ENCODE measurements at places on chromosomes 6 and 20.

DNA sequence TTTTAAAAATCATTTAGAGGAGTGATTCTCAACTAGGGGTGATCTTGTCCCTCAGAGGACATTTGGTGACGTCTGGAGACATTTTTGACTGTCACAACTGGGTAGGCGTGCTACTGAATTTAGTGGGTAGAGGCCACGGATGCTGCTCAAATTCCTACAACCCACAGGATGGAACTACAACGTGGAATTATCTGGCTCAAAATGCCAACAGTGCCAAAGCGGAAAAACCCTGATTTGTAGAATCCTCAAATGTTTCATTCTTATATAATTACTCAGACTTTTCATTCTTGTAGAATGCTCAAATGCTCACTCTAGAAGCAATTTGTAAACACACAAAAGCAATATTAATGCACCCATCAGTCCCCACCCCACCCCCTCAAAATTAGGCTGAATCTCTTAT is 229.8 kb downstream of the ZMYND8 start:
- DNase-seq: no peak

DNA sequence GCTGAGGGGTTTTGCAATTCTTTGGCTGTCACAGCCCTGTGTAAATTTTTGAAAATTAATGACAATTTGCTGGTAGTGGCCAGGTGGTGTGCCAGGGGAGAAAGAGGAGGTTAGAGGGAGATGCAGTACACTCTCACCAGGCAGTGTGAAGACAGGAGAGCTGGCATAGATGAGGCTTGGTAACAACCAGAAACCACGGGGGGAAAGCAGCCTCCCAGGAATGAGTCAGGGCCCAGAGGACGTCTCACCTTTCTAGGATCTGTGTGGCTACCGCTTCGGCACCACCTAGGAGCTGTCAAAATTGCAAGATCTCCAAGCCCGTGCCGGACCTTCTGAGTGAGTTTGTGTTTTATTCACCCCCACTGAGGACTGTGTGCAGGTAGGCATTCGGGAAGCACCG is 171.4 kb downstream of the PACRG start:
- DNase-seq: no peak

GRCh38 chr6:22521035-22521434 is 48.3 kb upstream of the HDGFL1 start:
- no peak for DNase-seq

GRCh38 chr6:70130865-70131264 is 172.0 kb downstream of the COL9A1 start:
- no peak for DNase-seq

DNA sequence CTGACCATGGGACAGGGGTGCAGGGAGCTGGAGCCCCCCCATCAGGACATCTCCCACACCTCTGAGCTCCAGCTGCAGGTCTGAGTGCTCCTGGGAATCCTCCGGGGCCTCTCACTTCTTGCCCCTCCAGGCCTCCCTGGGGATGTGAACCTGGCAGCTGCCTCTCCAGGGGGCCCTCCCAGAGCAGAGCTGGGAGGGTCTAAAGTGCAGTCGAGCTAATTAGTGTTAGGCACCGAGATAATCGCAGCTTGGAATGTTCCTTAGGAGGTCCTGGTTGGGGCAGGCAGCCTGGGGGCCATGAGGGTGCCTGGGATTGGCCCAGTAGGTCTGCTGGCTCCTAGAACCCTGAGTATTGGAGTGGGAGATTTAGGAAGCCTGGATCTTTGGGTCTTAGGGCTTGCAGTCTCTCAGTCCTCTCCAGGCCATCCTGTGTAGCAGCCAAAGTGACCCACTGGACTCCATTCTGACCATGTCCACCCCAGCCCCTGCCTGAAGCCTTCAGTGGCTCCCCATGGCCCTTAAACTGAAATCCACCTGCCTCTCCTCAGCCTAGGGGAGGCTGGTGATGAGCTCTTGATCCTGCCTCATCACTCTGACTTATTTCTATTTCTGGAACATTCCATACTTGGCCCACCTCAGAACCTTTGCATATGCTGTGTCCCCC is 26.0 kb downstream of the CEBPB start:
- DNase-seq: no peak

DNA sequence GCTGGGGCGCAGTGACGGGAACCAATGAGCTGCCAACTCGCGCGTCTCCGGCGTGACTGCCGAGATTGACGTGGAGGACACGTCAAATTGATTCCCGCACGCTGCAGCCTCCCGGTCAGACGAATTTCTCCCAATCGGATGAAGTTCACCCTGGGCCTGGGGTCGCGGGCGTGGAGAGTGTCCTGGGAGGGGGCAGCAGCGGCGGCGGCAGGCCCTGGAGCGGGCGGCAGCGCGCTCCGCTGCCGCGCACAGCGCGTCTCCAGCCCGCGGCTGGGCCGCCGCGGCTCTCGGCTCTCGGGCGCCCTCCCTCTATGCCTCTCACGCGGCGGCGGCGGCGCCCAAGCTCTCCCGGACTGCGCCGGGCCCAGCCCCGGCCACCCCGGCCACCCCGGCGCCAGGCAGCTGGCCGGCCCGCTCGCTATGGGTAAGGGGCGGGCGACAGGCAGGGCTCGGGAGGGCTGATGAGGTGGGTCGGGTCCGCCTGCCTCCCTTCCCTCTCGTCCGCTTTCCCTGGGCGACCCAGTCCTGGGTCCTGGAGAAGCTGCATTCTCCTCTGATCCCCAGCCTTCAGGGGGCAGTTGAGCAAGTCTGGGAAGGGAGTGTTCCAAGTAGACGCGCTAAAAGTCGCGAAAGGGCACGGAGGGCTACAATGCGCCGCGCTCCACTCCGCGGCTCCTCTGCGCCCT is at the start of gene PAX1:
PAX1 (plus strand) TSS at position 90 of the 686 bp plus-strand sequence; CDS start at position 139, 49 bp downstream.
- DNase-seq: no peak

- DNase-seq: no peak
Observed at GRCh38 chr6:32194825-32195651, 2.6 kb upstream of the GPSM3 start.

DNA sequence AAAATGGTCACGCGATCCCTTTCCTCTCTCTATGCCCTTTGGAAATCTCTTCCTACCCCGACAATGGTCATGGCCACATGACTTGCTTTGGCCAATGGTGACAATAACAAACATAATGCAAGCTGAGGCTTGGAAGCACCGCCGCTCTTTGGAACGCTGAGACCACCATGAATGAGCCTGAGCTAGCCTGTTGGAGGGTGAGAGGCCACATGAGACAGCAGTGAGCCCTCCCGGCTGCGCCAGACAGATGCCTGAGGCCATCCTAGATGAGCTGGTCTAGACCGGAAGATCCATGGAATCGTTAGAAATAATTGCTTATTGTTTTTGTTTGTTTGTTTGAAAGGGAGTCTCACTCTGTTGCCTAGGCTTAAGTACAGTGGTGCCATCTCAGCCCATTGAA is 64.2 kb downstream of the STK35 start:
- no peak for DNase-seq

- DNase-seq: no peak
Observed at GRCh38 chr6:138550346-138550767, 51.1 kb upstream of the NHSL1 start.

DNA sequence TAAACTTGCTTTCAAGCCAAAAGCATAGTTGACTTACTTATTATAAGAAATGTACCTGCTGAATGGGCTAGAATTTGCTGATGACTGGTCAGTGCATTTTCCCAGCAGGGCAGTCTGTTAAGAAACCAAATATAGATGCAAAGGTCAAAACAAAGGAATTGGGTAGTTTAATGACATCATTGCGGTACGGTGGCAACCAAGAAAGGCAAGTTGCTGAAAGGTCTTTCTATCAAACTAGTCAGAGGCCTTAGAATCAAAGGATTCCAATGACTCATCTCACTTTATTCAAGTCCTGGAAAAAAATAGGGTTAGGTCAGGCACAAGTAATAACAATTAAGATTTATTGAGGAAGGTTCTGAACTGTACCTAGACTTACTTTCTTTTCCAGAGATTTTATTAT is 76.4 kb downstream of the KIZ start:
- DNase-seq: no peak

GRCh38 chr6:53280207-53280606 is 68.5 kb downstream of the ELOVL5 start:
- no peak for DNase-seq

- DNase-seq: no peak
Observed at GRCh38 chr6:165769401-165769800, 106.4 kb upstream of the PDE10A start.

DNA sequence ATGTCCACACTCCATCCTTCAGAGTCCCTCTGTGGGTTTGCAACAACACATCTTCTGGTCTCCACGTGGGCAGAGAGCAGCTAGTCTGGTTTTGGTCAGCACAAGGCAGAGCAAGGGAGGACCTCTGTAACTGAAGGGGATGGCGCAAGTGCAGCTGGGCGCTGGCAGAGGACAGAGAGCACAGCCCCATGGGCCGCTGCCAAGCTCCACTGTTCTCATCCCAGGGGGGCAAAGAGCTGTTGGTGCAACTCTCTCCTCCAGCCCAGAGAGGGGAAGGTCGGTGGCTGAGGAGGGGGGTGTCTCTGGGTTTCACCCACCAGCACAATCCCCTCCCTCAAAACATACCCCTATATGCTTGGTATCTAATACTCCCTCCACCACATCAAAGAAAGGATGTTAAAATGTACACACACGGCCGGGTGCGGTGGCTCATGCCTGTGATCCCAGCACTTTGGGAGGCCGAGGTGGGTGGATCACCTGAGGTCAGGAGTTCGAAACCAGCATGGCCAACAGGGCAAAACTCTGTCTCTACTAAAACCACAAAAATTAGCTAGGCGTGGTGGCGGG is 9.1 kb downstream of the ATP9A start:
- DNase-seq: no peak

DNA sequence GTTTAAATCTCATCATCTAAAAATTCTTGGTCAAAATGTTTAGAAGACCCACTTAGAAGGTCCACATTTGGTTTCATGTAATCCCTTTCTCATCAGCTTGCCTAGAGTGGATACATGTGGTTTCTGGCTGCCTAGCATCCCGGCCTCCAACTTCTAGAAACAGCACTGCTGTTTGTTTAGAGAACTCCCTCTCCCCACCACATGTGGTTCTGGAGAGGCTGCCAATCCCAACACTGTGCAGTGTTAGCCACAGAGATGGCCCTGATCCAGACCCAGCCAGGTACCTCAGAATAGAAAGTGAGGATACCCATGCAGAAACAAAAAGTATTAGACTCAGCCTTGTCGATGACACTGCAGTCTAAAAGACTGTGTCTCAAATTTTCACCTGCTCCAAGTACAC is 241.8 kb downstream of the BCKDHB start:
- no peak for DNase-seq
